ENCODE measurements at places on chromosomes 2 and 18.

- DNase-seq = no peak
These were observed 47.8 kb downstream of the ARHGEF4 start for GRCh38 chr2:130884503-130884902.

GRCh38 chr2:8640498-8640897, 41.4 kb upstream of the ID2 start:
- no peak for DNase-seq

DNA sequence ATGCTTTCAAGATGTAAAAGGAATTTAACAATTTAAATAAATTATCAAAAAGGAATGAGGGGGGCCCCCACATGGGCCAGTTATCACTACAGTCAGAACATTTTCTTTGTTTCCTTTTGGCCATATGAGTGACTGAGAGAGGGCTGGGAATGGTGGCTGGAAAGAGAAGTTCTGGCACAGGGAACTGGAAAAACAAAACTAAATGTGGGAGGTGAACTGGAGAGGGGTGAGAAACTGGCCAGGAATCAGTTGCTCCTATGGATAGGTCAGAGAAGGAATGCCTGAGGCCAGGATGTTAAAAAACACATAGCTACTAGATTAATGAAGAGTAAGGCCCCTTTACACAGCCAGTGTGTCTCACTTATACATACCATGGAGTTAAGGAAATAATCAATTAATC, 121.0 kb downstream of the RBMS1 start:
- no peak for DNase-seq

GRCh38 chr2:240733803-240734495, 42.3 kb downstream of the AQP12A start:
- DNase-seq = peak; percentile 79

GRCh38 chr2:47160660-47161059, 5.6 kb upstream of the STPG4 start:
- DNase-seq = no peak

GRCh38 chr18:48679236-48679635, 140.4 kb downstream of the CTIF start:
- no peak for DNase-seq

- DNase-seq = no peak
These were observed 238.2 kb downstream of the SATB2 start for GRCh38 chr2:199219551-199219950.

DNA sequence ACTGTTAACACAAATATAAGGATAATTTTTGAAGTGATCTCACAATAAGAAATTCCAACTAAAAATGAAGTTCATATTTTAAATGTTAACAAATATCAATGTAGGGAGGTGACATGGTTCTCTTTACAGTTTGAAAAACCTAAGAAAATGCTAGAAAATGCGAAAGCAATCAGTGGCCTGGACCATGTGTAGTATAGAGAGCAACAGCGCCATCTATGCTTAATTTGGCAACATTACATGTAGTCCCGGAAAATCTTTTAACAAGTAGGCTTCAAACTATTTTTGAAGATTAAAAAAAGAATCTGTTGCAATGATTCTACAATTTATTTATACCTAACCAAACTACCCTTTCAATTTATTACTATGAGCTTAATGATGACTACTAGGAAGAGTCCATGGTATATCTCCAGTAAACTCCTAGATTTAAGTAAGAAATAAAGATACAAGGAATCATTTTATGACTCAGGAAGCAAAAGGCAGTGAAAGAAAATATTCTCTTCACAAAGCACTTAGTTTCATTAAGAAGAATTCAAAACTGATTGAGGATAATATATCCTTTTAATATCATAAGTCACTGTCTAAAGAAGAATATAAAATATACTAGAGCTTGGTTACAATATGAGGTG, 33.3 kb downstream of the NDUFA10 start:
- DNase-seq = peak; percentile 62

DNA sequence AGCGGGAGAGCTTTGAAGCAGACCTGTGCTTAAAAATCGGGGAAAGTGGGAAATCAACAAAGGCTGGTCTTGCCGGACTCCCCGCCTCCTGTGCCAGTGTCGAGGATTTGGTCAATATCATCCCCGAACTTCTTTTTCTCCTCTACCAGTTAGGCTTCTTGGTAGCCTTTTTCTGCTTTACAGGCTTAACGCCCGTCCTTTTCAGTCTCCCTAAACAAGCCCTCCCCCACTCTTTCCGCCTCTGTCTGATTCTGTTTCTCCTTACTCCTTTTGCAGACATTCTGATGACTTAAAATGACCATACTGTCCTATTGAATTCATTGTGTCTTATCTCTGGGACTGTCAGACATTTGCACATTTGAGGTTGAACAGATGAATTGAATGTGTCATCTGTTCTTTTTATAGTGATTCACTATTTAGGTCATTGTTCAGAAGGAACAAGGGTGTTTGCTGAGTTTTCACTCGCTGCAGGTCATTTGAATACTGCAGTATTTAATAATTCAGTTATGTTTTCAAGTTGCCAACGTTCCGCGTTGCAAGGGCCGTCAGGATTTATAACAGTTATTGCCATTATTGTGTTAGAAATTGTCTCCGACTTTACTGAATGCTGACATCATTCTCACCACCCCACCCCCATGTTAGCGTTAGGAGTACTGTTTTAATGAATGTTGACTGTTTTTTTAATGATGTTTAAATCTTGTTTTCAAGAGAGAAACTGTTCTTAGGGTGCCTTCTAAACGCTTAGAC, 1.1 kb downstream of the ITGAV start:
- peak; percentile 19 for DNase-seq

DNA sequence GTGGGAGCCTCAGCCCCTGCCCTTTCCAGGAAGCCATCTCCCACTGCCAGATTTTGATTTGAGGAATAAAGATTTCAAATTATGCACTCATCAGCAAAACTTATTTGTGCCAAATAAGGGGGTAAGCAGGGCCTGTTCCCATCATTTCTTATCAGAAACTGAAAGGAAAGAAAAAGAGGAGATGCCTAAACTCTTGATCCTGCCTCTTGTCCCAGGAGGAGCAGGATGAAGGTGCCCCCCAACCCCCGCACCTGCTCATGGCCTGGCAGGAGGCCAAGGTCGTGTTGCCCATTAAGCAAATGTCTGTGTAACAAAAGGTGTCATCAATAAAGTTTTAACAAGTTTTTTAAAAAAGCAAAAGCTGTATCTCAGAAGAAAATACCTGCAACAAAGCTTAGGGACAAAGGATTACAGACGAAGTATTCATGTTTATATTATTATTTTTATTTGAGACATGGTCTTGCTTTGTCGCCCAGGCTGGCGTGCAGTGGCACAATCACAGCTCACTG, 80.0 kb downstream of the INPP5D start:
- no peak for DNase-seq

DNA sequence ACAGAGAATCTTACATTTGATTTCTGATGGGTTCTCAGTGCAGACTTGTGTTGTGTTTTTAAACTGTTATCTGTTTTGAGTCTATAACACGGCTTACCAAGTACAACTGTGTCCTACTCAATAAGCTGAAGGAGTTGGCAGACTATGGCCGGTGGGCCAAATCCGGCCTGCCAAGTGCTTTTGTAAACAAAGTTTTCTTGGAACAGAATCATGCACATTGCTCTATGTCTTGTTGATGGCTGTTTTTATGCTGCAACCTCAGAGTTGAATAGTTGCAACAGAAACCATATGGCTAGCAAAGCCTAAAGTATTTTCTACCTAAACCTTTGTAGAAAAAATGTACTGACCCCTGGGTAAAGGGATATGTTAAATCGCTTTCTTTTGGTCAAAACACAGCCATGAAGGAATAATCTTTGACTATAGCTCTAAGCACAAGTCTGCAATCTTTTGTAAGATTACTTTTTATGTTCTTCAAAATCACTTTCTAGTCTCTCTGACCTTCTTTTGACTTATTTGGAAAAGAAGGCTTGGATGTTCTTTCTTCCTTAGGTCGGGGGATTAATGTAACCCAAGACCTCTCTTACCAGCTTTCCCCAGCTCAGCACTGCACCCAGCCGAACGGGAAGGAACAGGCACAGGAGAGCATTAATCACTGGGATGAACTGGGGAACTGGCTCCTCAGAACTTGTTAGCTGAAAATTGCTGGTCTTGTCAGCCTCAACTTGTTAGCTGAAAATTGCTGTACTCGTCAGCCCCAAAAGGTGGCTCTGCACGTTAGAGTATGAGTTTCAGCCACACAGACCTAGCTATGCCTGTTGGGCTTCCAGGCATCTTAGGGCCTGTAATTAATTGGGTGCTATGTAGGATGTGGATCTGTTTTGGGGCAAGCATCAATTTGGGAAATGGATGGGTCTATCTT, 75.4 kb downstream of the CD8B2 start:
- DNase-seq = no peak

GRCh38 chr18:28372186-28372585, 195.3 kb upstream of the CDH2 start:
- no peak for DNase-seq

DNA sequence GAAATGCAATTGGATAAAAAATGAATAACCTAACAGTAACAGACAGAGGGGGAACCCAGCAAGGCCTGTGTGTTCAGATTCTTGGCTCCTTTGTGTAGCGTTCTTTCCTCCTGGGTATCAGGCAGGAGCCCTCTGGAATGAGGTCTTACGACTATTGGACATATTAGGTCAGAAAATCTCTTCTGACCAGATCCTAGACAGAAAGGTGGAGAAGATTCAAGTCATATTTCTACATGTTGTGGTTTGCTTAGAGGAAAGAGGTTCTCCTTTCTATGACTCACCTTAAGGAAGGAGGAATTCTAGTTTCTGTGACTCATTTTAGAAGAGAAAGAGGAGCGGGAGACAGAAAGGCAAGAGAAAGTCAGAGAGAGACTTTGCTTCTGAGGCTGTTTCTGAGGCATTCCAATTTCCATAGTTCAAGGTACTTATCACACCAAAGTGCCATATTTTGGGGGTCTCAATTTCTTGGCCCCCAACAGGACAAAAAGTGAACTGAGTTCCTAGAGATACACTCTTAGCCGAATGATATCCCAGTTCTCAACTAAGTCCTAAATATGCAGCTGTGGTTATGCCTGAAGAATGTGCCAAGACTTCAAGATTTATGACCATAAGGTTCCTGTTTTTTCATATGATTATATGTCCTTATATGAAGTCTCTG, 618.6 kb downstream of the ZEB2 start:
- DNase-seq = no peak

DNA sequence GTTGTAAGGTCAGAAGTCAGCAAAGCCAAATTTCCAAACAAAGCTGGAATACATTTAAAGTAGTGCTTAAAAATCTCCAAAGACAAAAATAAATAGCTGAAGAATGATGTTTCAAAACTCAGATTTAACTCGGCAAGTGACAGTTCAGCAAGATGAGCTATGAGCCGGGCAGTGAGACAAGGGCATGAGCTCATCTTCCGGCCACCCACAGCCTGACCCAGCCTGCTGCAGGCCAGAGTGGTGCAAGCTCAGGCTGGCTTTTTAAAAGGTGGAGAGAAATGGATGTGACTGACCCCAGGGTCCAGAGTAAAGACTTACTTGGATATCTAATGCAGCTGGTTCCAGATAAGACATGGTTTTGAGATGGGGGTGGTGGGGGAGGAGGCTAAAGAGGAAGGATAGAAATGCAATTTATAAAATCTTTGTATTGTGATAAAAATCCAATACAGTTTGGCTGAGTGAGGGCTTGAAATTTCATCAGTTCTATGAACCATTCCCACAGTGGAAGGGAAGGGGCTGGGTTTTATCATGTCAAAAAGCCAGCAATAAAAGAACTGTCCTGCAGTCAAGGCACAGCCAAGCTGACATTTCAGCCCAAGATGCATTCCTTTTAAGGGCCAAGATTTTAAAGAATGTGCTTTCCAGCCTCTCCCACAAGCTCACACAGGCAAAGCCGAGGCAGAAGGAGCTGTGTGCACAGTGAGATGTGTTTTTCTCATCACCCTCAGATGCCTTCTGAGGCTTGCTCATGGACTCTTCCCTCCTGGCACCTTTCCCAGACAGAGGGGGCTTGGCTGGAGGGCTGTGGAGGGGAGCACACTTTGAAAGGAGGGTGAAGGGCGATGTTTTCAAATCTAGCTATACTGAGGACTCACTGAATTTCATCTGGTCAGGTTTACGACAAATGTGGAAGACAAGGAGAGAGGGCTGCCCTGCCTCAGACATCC, 97.9 kb upstream of the KLHL29 start:
- DNase-seq = no peak

DNA sequence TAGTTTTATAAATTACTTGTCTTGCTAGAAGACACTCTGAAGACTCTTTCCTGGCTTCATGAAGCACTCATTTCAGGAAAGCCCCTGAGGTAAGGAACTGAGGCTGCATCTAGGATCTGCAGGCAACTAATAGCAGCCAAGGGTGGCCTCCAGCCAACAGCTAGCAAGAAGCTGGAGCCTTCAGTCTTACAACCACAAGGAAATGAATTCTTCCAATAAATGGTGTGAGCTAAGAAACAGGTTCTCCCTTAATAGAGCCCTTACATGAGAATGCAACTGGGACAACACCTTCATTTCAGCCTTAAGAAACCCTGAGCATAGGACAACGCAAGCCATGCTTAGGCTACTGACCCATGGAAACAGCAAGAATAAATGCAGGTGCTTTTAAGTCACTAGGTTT, 254.6 kb upstream of the RBBP8 start:
- no peak for DNase-seq

DNA sequence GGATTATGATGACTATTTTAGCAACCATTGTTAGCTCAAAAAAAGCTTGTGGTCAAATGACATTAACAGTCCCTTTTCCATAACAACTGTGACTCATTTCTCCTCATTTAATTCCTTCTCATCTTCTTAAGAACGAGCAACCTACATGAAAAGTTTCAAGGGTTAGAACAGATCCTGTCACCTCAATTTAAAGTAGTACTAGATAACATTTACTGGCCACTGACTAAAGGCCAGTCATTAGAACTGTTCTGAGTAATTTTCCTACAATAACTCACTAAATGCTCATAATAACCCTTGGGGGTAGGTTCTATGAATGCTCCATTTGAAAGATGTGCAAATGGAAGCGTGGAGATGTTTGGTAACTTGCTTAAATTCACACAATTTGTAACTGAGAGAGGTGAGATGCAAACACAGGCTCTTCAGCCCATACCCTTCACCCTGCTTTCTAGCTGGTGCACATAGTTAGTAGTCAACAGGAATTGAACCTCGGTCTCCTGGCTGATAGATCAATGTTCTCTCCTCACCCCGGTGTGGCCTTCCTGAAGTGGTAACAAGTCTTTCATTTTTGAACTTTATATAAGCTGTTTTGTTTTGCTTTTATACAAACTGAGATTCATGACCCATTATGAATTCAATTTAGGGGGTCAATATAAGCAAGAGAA, 212.5 kb downstream of the SETBP1 start:
- no peak for DNase-seq

GRCh38 chr2:181848261-181848886, 43.2 kb upstream of the ITPRID2 start:
- no peak for DNase-seq
